ENCODE measurements at places on chromosomes 16 and 17. TPM values are rescaled to one million over a fixed set of nuclear protein-coding genes. Genes with fewer than 3 reads are reported as not detected.
A peak's percentile ranks its signal among the peaks of the same experiment; 100 is the strongest.

DNA sequence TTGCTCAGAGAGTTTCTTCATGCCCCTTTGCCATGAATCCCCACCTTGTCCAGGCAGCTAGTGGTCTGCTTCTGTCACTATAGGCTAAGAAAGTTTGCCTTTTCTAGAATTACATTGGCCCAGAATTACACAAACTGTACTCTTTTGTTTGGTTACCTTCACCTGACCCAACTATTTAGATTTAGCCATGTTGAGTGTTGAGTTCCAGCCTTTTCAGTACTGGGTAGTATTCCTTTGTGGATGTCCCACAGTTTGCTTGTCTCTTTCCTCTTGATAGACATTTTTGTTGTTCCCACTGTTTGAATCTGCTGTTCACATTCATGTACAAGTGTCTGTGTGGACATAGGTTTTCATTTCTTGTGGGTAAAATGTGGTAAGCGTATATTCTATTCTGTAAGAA, 22.3 kb downstream of the USP10 start:
- no peak for DNase-seq
- no peak overlapping the region for H3K27ac ChIP-seq
- no peaks in the 10 kb centered on the region for H3K36me3 ChIP-seq
- H3K4me3 ChIP-seq = no peak overlapping the region
- peaks cover 2% of the 10 kb centered on the region for H3K27me3 ChIP-seq

- DNase-seq = no peak
- no peaks in the 10 kb centered on the region for H3K4me1 ChIP-seq
- no peak overlapping the region for H3K27ac ChIP-seq
- H3K4me3 ChIP-seq = no peak overlapping the region
- H3K36me3 ChIP-seq = no peaks in the 10 kb centered on the region
- peaks cover 3% of the 10 kb centered on the region for H3K27me3 ChIP-seq
Observed at GRCh38 chr17:53046781-53047180, 775.9 kb upstream of the KIF2B start.

DNA sequence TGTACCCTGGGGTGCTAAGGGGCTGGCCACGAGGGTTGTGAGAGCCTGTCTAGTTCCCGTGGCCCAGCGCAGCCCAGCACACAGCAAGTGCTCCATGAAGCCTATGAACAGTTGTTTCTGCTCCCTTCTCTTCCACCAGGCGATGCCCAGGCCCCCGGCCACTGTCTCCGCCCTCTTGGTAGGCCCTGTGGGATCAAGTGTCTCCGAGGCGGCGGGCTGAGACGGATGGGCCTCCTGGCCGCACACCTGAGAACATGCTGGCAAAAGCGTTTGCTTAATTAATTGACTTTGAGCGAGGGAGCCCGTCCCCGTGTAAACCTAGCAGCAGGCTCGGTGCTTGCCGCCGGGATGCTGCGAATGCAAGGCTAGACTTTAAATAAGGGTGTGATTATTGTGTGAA, 129.7 kb upstream of the GSE1 start:
- no peak for DNase-seq
- H3K27me3 ChIP-seq = peaks cover 15% of the 10 kb centered on the region
- H3K36me3 ChIP-seq = no peaks in the 10 kb centered on the region
- H3K4me1 ChIP-seq = peaks cover 34% of the 10 kb centered on the region
- no peak overlapping the region for H3K27ac ChIP-seq

- no peaks in the 10 kb centered on the region for H3K4me1 ChIP-seq
- no peak overlapping the region for H3K4me3 ChIP-seq
- no peak overlapping the region for H3K27ac ChIP-seq
- peaks cover 11% of the 10 kb centered on the region for H3K36me3 ChIP-seq
- no peak for DNase-seq
Observed at GRCh38 chr17:27824745-27825144, 24.4 kb upstream of the NOS2 start.

DNA sequence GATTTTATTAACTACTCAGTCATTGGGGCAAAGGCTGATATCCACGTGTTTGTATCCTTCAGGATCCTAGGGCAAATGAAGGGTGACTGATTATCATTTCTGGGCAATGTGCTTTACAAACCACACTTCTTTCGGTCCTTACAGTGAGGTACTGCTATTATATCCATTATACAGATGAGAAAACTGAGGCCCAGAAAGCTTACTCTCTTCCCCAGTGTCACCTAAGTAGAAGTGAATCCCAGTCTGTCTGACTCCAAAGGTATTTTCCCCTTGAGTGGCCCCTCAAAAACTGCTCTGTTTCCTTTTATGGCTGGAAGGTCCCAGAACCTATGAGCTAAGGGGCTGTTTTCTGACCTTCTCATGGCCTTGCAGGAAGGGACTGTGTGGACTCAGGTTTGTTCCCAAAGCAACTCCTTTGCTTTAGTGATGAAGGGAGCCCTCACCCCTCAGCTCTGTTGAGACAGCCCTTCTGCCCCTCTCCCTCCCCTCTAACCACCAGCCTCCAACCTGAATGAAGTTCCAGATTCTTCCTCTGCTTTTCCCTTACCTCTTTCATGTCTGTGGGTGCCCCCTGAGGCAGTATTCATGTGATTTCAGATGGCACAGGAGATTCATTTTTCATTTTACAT, 27.4 kb upstream of the ADGRG1 start:
- no peak overlapping the region for H3K4me3 ChIP-seq
- H3K27ac ChIP-seq = no peak overlapping the region
- peaks cover 3% of the 10 kb centered on the region for H3K27me3 ChIP-seq
- H3K36me3 ChIP-seq = peaks cover 10% of the 10 kb centered on the region

DNA sequence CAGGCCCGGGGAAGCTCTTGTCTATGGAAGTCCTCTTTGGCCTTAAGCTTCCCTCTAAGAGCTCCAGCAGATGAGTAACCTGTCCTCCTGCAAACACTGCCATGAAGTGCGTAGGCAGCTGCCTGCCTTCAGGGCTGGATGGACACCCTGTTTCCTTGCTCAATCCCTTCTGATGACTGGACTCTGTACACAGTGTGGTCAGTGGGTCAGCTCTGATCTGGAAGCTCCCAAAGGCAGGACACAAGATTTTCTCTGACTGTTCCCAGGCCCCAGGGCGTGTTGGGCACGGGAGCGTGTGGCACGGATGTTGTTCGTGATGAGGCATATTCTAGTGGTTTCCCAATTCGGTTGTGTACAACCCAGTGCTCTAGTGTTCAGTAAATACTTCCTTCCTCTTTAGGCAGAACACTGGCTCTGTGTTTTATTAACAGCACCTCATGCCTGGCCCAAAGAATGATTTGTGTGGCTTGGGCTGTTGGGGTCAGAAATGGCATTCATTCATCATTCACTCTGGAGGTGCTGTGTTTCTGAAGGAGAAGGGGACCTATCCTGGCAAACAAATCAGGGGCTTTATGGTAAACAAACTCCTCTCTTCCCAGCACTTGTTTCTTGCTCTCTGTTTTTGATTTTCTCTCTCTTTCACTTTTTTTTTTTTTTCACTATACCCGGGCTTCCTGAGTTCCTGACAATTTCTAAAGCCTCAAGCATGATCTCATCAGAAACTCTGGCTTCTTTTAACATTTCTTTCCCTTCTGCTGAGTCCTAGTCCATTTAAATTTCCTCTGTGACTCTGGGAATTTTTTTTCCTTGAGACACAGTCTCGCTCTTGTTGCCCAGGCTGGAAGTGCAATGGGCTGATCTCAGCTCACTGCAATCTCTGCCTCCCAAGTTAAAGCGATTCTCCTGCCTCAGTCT, 12.0 kb upstream of the RNF157 start:
- no peak overlapping the region for H3K4me3 ChIP-seq
- peak overlapping the region; percentile 50 for H3K27ac ChIP-seq
- DNase-seq = no peak
- H3K27me3 ChIP-seq = peaks cover 4% of the 10 kb centered on the region
- H3K36me3 ChIP-seq = no peaks in the 10 kb centered on the region
- no peaks in the 10 kb centered on the region for H3K4me1 ChIP-seq

The ZACN gene
- 1.9 TPM for total RNA-seq

GRCh38 chr17:28702752-28703150, 8.9 kb downstream of the PROCA1 start:
- DNase-seq = no peak
- H3K27me3 ChIP-seq = peaks cover 19% of the 10 kb centered on the region
- H3K36me3 ChIP-seq = peaks cover 6% of the 10 kb centered on the region
- no peak overlapping the region for H3K4me3 ChIP-seq
- H3K27ac ChIP-seq = peak overlapping the region; percentile 9

The FOXC2 gene
- not detected for total RNA-seq

DNA sequence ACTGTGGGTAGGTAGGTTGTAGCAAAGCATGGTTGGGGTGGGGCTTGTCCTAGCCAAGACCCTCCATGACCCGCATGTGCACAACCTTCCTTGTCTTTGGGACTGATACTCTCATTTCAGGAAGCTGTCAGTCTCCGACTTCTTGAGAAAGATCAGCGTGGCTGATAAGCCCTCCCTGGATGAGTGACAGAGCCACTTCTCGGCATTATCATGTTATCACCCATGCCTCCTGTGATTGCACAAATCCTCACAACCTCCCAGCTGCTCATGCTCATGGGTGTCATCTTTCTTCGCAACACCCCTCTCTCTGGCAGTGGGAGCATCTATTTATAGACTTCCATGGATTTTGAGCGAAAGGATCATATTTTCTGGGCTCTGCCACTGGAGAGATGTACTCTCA, 314.2 kb downstream of the FOXL1 start:
- no peak overlapping the region for H3K4me3 ChIP-seq
- peaks cover 2% of the 10 kb centered on the region for H3K4me1 ChIP-seq
- DNase-seq = no peak
- peaks cover 9% of the 10 kb centered on the region for H3K36me3 ChIP-seq

The KCNH4 gene
- 0.71 TPM for total RNA-seq

DNA sequence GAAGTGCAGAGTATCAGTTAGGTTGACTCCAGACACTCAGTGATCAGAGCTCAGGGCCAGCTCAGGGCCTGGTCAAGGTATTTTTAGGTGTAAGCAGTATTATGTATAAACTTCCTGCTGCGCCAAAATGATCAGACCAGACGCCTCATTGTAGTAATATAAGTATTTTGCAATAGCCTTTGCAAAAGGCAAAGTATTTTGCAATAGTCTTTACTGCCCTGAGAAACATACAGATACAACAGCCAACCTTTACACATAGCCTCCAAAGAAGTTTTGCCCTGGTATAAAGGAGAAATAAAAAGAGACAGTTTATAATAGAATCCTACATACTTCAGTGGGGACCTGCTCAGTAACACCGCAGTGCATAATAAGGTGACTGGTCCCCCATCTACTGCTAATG, 333.0 kb upstream of the EEF2KMT start:
- peaks cover 5% of the 10 kb centered on the region for H3K27me3 ChIP-seq
- H3K4me1 ChIP-seq = peaks cover 21% of the 10 kb centered on the region
- H3K27ac ChIP-seq = no peak overlapping the region
- H3K36me3 ChIP-seq = no peaks in the 10 kb centered on the region

DNA sequence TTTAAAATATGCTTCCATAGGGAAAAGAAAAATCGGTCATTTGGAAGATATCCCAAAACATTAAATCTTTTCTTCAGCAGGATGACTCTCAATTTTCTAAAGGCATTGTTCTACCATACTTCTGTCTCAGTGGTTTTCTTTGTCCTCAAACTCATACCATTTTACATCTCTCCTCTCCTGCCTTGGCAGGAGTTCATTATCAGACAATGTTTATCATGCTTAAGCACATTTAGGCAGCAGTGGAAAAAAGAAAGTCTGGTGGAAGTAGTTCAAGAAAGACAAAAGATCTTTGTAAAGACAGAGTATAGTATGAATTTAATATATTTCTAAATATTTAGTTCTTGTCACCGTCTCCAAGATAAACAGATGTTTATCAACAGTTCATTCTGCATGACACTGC, 68.2 kb downstream of the CDK12 start:
- no peak for DNase-seq
- H3K27me3 ChIP-seq = no peaks in the 10 kb centered on the region
- no peaks in the 10 kb centered on the region for H3K36me3 ChIP-seq
- H3K4me3 ChIP-seq = no peak overlapping the region

Data from glutamatergic neuron (in vitro differentiated cells).